ENCODE measurements at places on chromosomes 2 and 18.

DNA sequence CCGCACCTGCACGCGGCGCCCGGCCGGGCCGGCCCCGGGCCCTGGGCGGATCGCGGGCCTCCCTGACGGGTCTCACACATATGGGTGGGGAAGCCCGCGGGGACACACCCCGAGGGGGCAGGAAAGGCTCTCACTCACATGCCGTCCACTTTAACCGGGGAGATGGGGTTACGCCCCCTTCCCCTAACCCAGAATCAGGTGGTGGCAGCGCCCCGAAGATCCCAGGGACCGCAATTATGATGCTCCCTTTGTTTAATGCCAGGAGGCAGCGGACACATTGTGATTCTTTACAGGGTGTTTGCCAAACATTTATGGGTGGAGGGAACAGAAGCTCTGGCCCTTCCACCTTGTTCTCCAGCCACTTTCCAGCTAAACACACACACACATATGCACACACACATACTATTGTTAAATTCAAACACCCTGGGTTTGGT, 424 bp upstream of the ANKRD44 start:
- no peak for DNase-seq

GRCh38 chr2:27856386-27856785, 33.8 kb downstream of the RBKS start:
- no peak for DNase-seq

GRCh38 chr2:60440767-60441163, 112.7 kb downstream of the BCL11A start:
- DNase-seq = no peak

DNA sequence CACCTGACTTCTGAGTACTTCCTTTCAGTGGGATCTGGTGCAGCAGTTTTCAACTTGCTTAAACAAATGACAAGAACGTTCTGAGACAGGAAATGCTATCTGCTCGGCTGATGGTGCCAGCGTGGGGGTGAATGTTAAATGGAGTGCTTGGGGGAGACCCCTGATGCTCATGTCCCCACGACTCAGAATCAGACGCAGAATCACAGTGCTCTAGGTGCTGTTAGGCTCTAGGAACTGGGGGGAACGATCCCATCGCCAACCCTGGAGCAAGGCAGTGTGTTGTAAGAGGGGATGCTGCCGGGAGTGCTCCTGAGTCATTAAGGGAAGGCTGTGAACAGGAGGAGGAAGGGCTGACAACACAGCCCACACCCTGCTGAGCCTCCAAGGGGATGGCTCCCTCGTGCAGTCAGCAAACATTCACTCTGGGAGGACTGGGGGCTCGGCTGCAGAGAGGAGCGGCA, 34.1 kb upstream of the KCNF1 start:
- DNase-seq = no peak

GRCh38 chr2:233165543-233165894, 86.0 kb upstream of the ATG16L1 start:
- no peak for DNase-seq

- no peak for DNase-seq
These were observed 123.0 kb upstream of the SLC39A10 start for GRCh38 chr2:195533771-195534642.

GRCh38 chr2:135186054-135186453, 134.0 kb downstream of the RAB3GAP1 start:
- DNase-seq = no peak

DNA sequence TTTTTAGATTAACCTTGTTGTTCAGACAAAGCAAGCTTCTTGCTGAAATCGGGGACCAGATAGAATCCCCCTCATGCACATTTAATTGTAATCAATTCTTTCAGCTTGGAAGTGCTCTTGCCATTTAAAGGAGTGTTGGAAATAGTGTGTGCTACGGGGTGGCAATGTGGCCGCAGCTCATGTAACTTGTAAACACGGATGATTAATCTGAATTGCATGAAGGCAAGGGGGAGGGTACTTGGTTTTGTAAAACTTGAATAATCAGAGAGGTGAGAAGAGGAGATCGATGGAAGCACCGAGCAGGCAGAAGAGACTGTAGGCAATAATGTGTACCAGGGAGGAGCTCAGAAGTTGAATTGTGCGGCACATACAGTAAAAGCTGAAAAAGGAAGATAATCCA, 273.5 kb downstream of the PTGR3 start:
- no peak for DNase-seq

GRCh38 chr2:61714210-61714609, 139.7 kb downstream of the FAM161A start:
- no peak for DNase-seq

DNA sequence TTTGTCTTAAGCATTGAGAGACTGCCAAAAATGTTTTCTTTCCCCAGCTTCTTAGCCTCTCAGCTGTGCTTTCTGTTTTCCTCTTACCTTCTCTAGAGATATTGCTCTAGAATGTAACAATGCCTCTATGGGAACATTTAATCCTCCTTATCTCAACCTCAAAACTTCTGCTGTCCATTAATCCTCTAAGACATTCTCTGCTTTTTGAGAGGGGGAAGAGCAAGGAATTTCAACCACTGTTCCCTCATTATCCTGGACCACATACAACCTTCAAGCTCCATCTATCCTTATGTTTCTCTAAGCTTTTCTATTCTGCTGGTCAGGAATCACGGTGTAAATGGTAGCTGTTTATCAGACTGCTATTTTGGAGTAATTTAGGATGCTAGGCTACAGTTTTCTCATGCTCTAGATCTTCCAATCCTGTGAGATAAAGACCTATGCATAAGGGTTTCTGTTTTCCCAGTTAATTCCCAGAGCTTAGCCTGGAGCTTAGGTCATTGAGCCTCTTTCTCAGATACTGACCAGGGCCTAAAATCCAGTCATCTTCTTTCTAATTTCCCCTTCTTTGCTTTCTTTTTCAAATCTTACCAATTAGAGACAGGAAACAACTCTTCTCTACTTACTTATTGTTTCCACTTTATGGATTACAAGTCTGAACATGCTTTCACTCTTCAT, 282.0 kb downstream of the CALCRL start:
- no peak for DNase-seq

DNA sequence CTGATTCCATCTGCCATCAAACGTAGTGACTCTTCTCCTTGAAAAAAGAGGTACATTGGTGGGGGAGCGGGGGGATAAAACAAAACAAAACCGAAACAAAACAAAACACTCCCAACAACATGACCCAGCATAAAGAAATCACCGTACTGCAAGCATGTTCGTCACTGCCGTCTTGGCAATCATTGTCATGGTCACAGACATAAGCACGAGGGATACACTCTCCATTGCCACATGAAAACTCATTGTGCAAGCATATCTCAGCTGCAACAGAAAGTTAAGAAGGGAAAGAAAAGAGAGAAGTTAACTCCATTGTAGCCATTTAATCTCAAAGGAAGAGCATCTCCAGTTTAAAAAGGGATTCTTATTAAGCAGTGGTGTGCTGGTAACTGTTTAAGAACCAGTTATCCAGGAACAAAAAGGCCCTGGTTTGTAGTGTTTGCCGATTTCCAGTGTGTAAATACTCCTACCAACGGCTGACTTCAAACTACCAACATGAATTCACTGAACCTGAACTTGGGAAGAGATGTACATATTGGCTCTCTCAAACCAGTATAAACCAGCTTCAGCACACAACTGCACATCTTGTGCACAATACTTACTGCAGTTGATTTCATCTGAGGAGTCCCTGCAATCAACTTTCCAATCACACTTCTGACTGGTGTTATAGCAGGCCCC, 68.2 kb downstream of the LRP2 start:
- DNase-seq = no peak

DNA sequence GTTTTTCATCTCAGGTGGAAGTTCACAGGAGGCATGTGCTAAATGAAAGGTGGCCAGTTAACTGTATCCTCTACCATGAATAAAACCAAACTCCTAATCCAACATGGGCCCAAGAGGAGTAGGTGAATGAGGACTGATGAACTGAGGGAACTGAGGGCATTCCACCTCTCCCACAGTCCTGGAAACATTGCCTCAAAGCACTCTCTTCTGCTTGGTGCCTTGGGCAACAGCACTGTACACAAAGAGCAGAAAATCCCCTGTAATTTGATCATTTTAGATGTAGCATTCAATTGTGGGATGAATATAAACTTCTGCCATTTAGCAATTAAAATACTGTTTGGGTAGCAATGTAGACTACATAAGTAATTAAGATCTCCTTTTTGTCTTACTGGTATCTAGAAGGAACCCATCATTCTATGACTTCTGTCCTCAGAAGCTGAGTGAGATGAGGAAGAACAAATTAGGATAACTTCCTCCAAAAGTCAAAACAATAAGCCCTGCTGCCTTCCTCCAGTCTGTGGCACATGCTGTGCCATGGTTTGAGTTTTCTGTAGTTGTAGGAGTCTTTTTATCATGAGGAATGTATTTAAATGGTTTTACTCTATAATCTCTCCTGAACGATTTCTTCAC, 86.7 kb upstream of the ZEB2 start:
- DNase-seq = no peak

GRCh38 chr2:143030127-143030526, 99.1 kb upstream of the ARHGAP15 start:
- DNase-seq = no peak

GRCh38 chr2:154549869-154550268, 148.6 kb upstream of the KCNJ3 start:
- no peak for DNase-seq

- no peak for DNase-seq
These were observed 45.5 kb downstream of the TFCP2L1 start for GRCh38 chr2:121239471-121239870.

- DNase-seq = no peak
These were observed 145.1 kb downstream of the B3GNT2 start for GRCh38 chr2:62340994-62341484.

- DNase-seq = no peak
These were observed 30.2 kb downstream of the DIS3L2 start for GRCh38 chr2:231991664-231992063.

DNA sequence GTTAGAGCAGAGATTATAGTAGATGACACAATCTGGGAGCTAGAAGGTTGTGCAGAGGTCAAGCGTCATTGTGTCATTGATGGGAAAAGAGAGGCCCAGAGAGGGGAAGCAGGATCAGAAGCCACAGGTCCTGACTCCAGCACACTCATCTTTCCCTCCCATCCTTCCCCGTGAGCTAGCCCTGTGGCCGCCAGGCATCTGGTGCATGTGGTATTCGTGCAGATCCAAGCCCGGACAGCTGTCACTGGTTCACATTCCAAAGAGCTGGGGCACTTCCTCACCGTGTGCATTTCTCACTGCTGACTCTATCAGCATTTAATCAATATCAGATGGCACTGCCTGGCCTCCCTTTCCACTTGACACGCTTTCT, 94.1 kb upstream of the THOC1 start:
- DNase-seq = no peak

- no peak for DNase-seq
These were observed 104.8 kb downstream of the SP100 start for GRCh38 chr2:230520875-230521155.

DNA sequence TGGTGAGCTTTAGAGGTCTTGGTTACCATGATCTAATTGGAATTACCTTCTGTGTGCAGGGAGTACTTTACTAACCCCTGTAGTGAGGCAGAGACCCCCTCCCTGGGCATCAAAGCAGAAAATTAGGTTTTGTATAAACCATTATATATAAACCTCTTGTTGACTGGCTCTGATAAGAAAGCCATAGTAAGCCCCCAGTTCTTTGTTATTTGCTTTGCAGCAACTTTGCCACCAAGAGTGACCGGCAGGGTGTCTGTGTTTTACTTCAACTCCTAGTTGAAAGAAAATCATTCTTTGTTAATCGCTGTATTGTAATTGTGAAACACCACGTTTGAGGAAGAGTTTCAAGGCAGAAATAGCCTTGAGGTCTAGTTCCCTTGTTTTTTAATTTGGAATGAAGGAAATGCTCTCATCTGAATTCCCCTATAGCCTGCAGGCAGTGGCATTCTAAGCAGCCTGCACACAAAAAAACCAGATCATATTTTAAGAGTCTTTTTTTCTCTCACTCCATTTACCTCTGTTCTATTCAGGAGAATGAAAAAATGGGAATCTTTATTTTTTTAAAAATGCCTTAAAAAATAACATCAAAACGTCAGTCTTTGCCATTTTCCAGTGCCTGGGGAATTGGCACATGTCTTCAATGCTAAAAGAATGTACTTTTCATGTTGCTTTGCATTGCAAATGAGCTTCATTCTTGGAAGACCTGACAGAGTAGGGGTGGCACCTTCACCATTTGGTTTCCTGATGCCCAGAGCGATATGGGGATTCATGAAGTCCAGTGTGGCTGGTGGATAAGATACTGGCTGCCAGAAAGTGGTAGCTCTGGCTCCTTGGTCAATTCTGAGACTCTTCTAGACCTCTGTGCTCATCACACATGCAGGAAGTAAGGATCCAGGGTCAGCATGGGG, 338.1 kb downstream of the SLC4A3 start:
- no peak for DNase-seq

- no peak for DNase-seq
These were observed 25.1 kb downstream of the EHD3 start for GRCh38 chr2:31259075-31259474.

All from D721Med (cell line).